HFFc6 (cell line): ENCODE measurements at places on chromosomes 2 and 18.

DNA sequence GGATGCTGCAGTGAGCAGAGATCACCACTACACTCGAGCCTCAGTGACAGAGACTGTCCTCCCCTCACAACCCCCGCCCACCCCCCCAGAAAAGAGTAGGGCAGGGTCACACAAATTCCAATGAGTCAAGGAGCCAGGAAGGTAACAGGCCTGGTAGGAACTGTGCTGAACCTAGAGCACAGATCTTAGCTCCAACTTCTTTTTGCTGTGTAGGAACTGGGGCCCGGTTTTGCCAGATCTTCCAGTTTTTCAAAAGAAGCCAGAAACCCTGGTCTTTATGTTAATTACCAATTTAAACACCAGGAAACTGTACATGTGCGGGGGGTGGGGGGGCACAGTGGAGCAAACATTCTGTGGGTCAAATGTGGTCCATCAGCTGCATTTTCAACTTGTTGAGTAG, 71.0 kb downstream of the PRPF40A start:
- no peak for DNase-seq

DNA sequence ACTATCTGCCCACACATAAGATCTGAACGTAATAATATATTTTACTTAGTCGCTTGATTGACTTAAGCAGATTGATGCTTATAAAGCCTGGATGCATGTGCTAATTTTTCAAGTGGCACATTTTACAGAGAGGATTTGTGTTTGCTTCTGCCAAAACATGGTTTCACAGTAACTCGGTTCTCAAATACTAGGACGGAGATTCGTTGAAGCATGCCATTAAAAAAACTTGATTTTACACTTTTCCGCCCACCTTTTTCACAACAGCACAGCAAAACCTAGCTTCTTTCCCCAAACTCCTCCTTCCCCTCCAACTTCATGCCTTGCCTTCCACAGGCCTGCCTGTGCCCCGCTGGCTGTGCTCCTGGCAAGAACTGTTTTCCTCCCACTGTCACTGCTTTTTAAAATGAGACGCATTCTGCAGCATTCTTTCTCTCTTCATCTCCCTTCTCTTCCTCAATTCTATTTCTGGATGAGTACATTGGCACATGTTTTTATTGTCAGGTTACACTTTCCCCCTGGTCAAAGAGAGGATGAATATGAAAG, 55.1 kb upstream of the LMAN1 start:
- DNase-seq, result no peak

GRCh38 chr2:65482971-65483370, 50.6 kb upstream of the SPRED2 start:
- DNase-seq, result no peak

- peak; percentile 26 for DNase-seq
Measured at GRCh38 chr2:33498291-33498956, 22.0 kb downstream of the RASGRP3 start.

- no peak for DNase-seq
Measured at GRCh38 chr18:14942275-14942674, 194.3 kb downstream of the ANKRD30B start.

DNA sequence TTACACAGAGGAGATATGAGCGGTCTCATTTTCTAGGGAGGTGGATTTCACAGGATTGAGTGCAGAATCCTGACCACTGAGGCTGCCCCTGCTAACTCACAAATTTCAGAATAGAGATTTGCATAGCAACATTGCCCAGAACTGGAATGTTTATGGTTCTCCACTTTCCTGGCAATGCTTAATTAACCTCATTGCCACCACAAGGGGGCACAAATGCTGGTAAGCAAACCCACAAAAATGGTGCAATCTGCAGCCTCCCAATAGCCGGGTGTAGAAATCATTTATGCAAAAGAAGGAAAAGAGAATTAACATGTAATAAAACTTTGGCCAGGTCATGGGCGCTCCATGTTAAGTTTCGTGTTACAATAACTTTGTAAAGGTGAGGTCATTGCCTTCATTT, 112.4 kb downstream of the CYRIA start:
- no peak for DNase-seq

- peak; percentile 29 for DNase-seq
Measured at GRCh38 chr2:188765522-188766470, 208.4 kb upstream of the COL3A1 start.

DNA sequence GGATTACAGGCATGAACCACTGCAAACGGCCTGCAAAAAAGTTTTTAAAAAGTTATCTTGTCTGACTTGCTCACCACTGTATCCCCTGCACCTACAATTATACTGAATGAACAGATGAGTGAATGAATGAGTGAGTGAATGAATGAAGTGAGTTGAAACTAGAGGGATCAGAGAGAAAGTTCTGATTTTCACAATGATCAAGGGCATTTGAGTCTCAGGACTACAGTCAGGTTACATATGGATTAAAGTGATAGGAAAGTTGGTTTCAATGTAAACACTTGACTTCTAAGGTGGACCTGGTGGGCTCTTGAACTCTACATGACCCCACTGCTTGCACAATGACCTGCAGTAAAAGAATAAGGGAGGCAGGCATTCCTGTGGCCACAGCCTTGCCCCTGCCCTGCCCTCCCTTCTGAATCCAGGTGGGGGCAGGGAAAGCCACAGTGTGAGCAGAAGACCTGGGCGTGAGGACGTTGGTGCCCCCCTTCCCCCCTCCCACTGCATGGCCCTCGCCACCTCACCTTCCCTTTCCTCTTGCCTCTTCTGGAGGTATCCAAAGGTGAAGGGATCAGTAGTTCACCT, 10.7 kb downstream of the C2orf80 start:
- DNase-seq, result no peak

DNA sequence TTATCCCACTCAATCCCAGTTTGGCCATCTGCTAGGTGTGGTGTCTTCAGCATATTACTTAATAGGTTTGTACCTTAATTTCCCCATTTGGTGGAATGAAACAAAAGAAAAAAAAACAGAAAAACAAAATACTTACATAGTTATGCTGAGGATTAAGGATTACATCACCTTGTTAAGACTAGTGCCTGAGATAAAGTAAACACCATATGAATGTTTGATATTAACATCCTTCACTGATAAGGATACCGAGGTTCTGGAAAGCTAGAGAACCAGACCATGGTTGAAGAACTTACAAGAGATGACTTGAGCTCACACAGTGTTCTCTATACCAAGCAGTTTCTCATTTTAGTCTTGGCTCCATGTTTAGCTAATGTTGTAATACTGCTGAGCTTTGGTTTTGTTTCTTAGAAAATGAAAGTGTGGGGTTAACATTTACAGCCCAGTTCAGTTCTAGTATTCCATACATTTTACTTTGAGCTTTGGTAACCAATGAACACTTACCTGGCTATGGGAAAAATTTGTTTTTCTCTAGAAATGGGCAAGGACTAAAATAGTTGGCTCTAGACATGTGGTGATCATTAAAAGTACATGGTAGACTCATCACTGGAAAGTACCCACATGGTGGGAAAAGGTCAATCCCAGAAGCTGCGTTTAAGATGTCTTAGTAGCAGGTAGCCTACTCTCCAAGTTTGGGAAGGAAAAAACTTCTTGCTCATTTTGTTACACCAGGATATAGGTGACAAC, 5.8 kb upstream of the GPD2 start:
- DNase-seq, result no peak

GRCh38 chr2:230525682-230526081, 109.7 kb downstream of the SP100 start:
- DNase-seq, result no peak

GRCh38 chr2:14681608-14682007, 49.1 kb downstream of the LRATD1 start:
- DNase-seq, result no peak

DNA sequence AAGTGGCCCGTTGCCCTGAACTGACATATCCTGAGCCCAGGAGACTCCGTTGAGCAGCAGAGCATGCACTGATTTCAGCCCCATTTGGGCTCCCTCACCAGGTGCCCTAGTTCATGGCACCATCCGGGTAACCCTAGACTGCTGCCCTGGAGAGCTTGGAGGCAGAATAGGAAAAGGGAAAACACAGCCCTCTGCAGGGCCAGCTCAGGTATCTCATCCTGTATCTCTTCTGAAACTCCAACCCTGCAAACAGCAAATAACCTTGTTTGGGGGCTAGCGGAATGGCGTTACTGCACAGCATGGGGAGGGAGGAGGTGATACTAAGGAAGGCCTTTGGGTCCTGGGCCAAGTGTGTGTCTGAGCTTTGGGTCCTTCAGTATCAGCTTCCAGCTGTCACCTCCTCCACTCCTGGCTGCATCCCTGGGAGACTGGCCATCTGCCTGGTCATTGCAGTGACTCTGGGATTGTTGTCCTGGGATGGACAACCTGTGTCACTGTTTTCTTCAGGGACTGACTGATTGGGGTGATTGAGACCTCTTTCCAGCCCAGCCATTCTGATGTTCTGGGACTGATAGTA, 233.8 kb upstream of the SKOR2 start:
- no peak for DNase-seq

DNA sequence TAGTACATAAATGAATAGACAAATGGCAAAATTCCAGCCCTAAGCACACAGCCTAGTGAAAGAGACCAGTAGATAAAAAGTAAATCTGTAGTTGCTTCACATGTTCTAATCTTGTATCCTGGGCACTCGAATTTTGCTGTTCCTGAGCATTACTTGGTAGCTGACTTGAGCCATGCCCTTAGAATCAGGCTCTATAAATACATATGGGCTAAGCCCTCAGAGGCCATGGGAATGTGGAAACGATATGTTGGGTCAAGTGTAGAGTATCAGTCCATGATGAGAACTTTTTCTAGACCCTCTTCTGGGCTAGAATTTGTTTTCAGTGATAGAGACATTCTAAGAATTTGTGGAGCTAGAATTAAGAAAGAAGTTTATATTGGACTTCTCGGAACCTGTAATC, 21.9 kb downstream of the ELAC1 start:
- DNase-seq, result no peak

DNA sequence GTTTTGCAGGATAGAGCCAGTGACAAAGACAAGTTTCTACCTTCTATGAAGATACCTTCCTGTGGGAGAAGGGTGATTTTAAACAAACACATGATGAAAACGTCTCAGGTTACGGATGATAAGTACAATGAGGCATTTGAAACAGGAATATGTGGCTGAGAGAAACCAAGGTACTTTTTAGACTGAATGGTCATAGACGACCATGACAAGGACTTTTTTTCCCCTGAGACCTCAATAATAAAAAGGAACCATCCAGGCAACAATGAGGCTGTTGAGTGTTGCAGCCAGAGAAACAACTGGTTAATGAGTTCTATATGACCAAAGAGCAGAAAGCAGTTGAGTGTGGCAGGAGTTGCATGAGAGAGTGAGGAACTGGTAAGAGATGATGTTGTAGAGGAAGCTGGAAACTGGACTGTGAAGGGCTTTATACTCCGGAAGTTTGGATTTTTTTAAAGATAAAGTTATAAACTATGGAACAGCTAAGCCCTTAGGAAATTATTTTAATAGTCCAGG, 306.1 kb upstream of the CYRIA start:
- no peak for DNase-seq

DNA sequence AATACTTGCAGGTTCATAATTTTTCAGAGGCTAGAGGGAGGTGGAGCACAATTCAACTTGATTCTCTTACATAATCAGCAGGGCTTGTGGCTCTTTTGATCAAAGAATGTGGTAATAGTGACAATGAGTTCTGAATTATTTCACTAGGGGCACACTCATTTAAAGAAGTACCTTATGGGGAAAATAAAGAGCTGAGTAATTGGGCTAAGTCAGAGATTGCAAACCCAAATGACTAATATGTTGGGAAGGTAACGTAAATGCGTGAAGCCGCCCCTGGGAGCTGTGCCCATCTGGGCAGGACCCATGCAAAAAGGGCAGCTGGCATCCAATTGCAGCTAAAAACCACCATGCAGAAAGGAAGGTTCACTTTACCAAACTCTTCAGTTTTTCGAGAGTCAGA, 35.3 kb downstream of the NCKAP5 start:
- peak; percentile 32 for DNase-seq
